Endothelial cell of umbilical vein (primary cell): ENCODE measurements at places on chromosomes 6 and 20.

GRCh38 chr20:53216856-53217576 lies 244.9 kb downstream of the TSHZ2 start:
- peak; percentile 19 for DNase-seq
- H3K27me3 ChIP-seq: no peaks in the 10 kb centered on the region
- no peaks in the 10 kb centered on the region for H3K4me1 ChIP-seq
- no peaks in the 10 kb centered on the region for H3K36me3 ChIP-seq

DNA sequence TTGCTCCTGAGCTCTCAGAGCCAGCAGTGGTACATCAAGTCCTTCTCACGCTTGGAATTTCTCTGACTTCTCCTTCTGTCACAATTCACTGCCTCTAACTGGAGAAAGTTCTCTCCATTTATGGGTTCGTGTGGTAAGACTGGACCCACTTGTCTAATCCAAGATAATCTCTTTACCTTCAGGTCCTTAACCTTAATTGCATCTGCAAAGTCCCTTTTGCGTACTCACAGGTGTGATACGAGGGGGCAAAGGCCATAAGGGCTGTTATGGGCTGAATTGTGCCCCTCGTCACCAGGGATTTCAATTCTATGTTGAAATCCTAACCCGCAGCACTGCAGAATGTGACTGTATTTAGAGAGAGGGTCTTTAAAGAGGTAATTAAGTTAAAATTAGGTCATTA lies 27.5 kb upstream of the TBC1D22B start:
- no peak overlapping the region for H3K27ac ChIP-seq
- H3K36me3 ChIP-seq: no peaks in the 10 kb centered on the region
- H3K4me3 ChIP-seq: no peak overlapping the region
- H3K4me1 ChIP-seq: no peaks in the 10 kb centered on the region
- no peak for DNase-seq
- H3K27me3 ChIP-seq: no peaks in the 10 kb centered on the region

- H3K36me3 ChIP-seq: no peaks in the 10 kb centered on the region
- no peaks in the 10 kb centered on the region for H3K4me1 ChIP-seq
- no peaks in the 10 kb centered on the region for H3K27me3 ChIP-seq
These were observed 126.2 kb downstream of the LINC00237 start for GRCh38 chr20:20979934-20980333.

DNA sequence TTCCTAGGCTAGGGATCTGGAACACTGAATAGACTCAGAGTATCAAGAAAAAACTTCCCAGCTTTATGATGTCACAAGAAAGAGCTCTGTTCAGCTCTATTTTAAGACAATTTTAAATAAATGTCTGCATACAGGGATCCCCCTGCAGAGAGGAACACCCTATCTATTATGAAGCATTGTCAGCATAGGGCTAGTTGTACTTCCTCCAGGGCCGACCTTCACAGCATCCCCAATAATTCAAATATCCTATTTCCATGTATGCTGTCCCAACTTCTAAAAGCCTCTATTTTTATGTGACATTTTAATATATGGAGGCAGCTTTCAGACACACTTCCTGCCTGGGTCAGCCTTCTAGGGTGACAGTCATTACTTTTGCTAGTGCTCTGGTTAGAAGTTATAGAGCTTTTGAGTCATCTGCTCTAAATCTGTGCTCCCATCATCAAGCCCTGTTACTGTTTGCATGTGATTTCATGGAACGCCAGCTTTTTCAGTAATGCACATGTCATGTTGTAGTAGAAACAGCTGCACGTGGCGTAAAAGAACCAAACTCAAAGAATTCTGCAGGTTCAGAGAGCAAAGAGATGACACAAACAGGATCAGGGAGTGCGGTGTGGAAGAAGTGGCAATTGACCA lies 189.2 kb downstream of the ADGB start:
- H3K27ac ChIP-seq: no peak overlapping the region
- H3K36me3 ChIP-seq: no peaks in the 10 kb centered on the region
- no peak for DNase-seq
- no peaks in the 10 kb centered on the region for H3K4me1 ChIP-seq
- H3K27me3 ChIP-seq: no peaks in the 10 kb centered on the region

DNA sequence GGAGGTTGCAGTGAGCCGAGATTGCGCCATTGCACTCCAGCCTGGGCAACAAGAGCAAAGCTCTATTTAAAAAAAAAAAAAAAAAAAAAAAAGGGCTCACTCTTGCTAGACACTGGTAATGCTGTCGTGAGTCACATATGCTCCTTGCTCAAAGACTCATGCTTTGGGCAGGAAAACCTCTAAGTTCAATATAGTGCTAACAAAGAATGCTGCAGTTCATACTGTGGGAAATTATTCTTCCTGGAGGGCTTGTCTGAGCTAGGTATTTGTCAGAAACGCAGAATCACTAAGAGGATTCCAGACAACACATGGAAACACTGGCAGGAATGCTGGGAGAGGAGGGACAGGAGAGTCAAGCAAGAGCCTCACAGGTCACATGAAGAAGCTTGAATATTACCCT lies 2.3 kb upstream of the LYRM2 start:
- DNase-seq: no peak
- H3K36me3 ChIP-seq: peaks cover 13% of the 10 kb centered on the region
- H3K27ac ChIP-seq: no peak overlapping the region
- no peak overlapping the region for H3K4me3 ChIP-seq
- H3K4me1 ChIP-seq: peaks cover 12% of the 10 kb centered on the region

GRCh38 chr6:87357479-87358196 lies 13.0 kb downstream of the C6orf163 start:
- no peaks in the 10 kb centered on the region for H3K27me3 ChIP-seq
- H3K4me3 ChIP-seq: no peak overlapping the region
- no peaks in the 10 kb centered on the region for H3K36me3 ChIP-seq
- no peak overlapping the region for H3K27ac ChIP-seq

DNA sequence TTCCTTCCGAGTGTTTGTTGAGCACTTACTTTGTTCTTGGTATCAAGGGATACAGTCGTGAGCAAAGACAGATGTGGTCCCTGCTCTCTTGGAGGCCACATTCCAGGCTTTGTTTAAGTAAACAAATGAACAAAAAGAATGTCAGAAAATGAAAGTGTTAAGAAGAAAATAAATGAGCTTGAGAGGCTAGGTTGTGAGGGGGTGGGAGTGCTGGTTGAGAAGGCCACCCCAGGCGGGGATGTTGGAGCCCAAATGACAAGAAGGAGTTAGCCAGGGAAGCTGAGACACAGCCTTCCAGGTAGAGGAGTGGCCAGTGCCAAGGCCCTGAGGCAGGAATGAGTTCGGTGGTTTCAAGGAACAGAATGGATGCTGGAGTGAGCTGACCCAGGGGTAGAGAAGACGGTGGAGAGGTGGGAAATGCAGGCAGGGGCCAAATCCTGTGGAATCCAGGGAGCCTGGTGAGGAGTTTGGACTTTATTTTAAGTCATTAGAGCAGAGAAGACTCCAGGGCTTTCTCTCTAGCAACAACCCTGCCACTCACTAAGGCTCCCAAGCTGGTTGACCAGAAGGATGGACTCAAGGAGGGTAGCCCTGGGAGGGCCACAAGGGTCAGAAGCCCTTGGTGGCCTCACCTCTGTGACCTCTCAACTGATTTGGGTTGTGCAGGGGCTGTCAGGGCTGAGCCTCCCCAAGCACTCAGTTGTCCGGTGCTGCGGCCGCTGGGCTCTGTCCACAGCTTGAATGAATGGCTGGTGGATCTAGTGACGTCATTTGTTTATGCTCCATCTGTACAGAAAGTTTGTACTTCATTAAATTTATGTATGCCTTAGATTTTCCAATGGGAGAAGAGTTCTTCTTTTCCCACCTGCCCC lies 66.0 kb upstream of the STX16 start:
- no peak overlapping the region for H3K27ac ChIP-seq
- no peaks in the 10 kb centered on the region for H3K27me3 ChIP-seq
- no peaks in the 10 kb centered on the region for H3K4me1 ChIP-seq

DNA sequence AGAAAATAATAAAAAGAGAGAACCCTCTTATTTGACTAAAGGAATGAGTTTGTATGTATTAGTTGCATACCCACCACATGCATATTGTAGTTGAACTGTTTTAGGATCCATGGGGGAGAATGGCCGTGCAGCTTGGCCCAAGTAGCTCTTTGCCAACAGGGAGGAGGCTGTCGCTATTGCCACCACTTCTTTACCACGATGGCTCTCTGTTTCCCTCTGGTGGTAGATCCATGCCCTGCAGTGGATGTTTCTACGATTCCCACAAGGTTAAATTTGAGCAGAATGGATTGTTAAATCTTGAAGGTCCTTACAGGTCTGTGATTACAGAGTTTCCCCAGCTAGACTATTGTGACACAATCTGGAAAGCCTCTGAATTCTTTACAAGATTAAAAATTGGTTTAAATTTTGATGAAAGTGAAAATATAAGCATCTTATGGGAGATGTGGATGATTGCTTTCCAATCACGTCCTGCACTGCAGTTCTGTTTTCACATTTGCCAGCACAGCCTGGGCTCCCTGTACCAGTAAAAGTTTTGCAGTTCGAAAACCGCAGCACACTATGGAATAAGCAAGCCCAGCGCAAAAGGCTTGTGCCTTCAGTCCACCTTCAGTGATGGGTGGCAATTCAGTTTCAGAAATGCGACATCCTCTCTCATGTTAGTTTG lies 34.4 kb upstream of the FNDC1 start:
- peak; percentile 62 for DNase-seq
- H3K27me3 ChIP-seq: peaks cover 2% of the 10 kb centered on the region
- H3K27ac ChIP-seq: no peak overlapping the region
- no peak overlapping the region for H3K4me3 ChIP-seq
- H3K4me1 ChIP-seq: no peaks in the 10 kb centered on the region

GRCh38 chr6:50819904-50820868 lies 1.5 kb downstream of the TFAP2B start:
- H3K4me3 ChIP-seq: no peak overlapping the region
- H3K4me1 ChIP-seq: no peaks in the 10 kb centered on the region
- H3K27me3 ChIP-seq: peaks cover 89% of the 10 kb centered on the region
- DNase-seq: no peak
- H3K27ac ChIP-seq: no peak overlapping the region
